Tongue (tissue), 3 donors: ENCODE measurements at places on chromosomes 16 and 17. TPM values are rescaled to one million over a fixed set of nuclear protein-coding genes. Genes with fewer than 3 reads are reported as not detected.

Gene GRAPL
- total RNA-seq: 3.9 TPM

Gene TMEM101
- 45.3 TPM for total RNA-seq

Gene TMED6
- not detected for total RNA-seq

Gene LGALS9
- 7.3 TPM for total RNA-seq

Gene KRT40
- 7.7 TPM for total RNA-seq

Gene NPIPB9
- total RNA-seq: 7.4 TPM

Gene CES3
- 1.8 TPM for total RNA-seq

Gene LAT
- total RNA-seq: 1.7 TPM

Gene WNT3
- total RNA-seq: 1.4 TPM

Gene ZNF750
- 7.6 TPM for total RNA-seq

Gene METTL26
- 36.6 TPM for total RNA-seq

Gene ATP1B2
- 0.92 TPM for total RNA-seq

Gene CCDC154
- total RNA-seq: 0.51 TPM

Gene CDK5RAP3
- total RNA-seq: 76.5 TPM

Gene CRYM
- 4.2 TPM for total RNA-seq

Gene FADS6
- total RNA-seq: 0.51 TPM

Gene JPH3
- 0.10 TPM for total RNA-seq

Gene FSCN2
- total RNA-seq: 1.7 TPM

Gene CHCT1
- total RNA-seq: not detected

Gene PRSS27
- total RNA-seq: 3.5 TPM

Gene RASD1
- total RNA-seq: 14.5 TPM

Gene PLCG2
- 10.4 TPM for total RNA-seq
